Naive thymus-derived CD8-positive, alpha-beta T cell (primary cell): ENCODE measurements at places on chromosomes 3 and 15. TPM values are rescaled to one million over a fixed set of nuclear protein-coding genes. Genes with fewer than 3 reads are reported as not detected.
A peak's percentile ranks its signal among the peaks of the same experiment; 100 is the strongest.

DNA sequence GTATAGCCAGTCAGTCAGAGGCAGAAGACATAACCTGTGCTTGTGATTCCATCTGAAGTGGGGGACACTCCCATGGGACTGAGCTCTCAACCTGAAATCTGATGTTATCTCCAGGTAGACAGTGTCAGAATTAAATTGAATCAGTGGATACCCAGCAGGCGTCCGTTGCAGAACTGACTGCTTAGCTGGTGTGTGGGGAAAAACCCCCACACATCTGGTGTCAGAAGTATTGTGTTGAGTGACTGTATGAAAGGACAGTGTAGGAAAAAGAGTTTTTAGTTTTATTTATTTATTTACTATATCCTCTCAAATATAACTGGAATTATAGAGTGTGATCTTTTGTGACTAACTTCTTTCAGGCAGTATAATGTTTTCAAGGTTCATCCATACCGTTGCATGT, 10.4 kb downstream of the KPNA4 start:
- no peaks in the 10 kb centered on the region for H3K27me3 ChIP-seq
- peaks cover 17% of the 10 kb centered on the region for H3K36me3 ChIP-seq
- no peak overlapping the region for H3K4me3 ChIP-seq

GRCh38 chr3:41638381-41638780, 323.5 kb downstream of the ULK4 start:
- no peak overlapping the region for H3K27ac ChIP-seq
- no peaks in the 10 kb centered on the region for H3K27me3 ChIP-seq
- H3K4me1 ChIP-seq, result no peaks in the 10 kb centered on the region
- H3K36me3 ChIP-seq, result no peaks in the 10 kb centered on the region
- H3K4me3 ChIP-seq, result no peak overlapping the region
- DNase-seq, result no peak

The PRR20G gene
- not detected for polyA plus RNA-seq

GRCh38 chr15:34284937-34285336, 52.6 kb downstream of the SLC12A6 start:
- H3K27ac ChIP-seq, result peak overlapping the region; percentile 67
- H3K27me3 ChIP-seq, result no peaks in the 10 kb centered on the region
- peaks cover 27% of the 10 kb centered on the region for H3K4me1 ChIP-seq
- H3K4me3 ChIP-seq, result no peak overlapping the region

DNA sequence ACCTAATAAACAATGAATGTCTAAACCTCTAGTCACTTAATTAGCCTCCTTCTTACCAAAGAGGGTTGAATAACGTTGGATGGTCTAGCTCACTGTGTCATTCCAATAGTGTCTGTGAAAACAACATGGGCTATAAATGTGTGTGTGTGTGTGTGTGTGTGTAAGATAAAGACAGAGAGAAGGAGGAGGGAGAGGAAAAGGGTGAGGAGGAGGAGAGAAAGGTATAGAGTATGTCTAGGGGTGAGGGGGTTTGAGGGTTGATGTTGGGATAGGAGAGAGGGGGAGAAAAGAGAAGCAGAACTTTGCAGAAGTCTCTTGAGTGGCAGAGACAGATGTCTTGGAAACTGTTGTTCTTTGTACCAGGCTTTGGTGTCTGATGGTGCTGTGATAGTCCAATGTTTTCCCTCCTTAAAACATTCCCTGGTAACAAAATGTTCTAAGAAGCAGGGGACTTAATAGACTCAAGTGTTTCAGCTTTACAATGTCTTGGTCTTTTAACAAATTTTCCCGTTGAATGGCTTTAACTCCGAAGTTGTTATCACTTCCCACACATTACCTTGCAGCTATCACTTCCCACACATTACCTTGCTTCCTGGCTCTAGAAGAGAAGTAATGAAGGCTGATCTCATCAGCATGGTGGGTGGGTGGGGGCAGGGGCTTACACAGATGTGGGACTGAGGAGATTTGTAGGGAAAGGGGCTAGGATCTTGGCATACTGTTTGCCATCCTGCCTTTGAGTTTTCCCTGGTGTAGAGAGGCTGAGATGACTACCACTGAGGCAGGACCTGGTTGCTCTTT, 57.8 kb upstream of the ETV5 start:
- no peak overlapping the region for H3K27ac ChIP-seq
- DNase-seq, result no peak
- H3K27me3 ChIP-seq, result peaks cover 16% of the 10 kb centered on the region
- H3K36me3 ChIP-seq, result no peaks in the 10 kb centered on the region
- no peak overlapping the region for H3K4me3 ChIP-seq
- no peaks in the 10 kb centered on the region for H3K4me1 ChIP-seq

DNA sequence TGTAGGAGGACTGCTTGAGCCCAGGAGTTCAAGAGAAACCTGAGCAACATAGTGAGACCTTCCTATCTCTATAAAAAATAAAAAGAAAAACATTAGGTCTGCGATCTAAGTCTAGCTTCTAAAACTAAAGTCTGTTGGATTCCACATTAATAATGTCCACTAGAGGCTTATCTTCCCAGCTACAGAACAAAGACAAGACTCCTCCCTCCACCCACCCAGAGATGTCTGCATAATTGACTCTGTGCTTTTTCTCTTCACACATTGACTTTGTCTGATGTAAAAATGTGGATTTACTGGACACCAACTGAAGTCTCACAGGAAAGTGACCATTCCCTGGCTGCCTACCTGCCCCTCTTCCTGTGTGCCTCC, 91.8 kb downstream of the ATP10A start:
- H3K27ac ChIP-seq, result no peak overlapping the region
- H3K36me3 ChIP-seq, result no peaks in the 10 kb centered on the region
- H3K27me3 ChIP-seq, result no peaks in the 10 kb centered on the region
- no peak overlapping the region for H3K4me3 ChIP-seq
- DNase-seq, result no peak
- peaks cover 15% of the 10 kb centered on the region for H3K4me1 ChIP-seq

The NEK10 gene
- not detected for polyA plus RNA-seq

The SUCNR1 gene
- not detected for polyA plus RNA-seq

DNA sequence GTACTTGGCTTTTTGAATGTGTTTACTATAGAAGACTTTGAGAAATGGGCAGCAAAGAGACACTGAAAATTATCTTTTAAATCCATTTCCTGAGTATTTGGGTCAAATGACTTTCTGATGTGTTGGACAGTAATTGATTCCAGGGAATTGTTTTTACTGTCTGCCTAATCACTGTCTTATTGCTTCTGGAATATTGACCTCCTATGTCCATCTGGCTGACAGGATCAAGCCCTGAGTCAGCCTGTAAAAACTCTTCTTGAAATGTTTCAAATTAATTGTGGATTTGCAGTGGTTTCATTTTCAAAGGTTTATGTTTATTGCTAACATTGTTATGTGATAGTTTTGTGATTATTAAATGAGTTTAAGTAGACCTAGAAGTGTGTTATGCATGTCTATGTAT, 50.6 kb upstream of the MLF1 start:
- H3K4me3 ChIP-seq, result no peak overlapping the region
- no peak for DNase-seq
- no peaks in the 10 kb centered on the region for H3K27me3 ChIP-seq
- peaks cover 4% of the 10 kb centered on the region for H3K4me1 ChIP-seq
